ENCODE measurements at places on chromosomes 5 and 9.

GRCh38 chr5:175855041-175855720 lies 16.2 kb upstream of the CPLX2 start:
- DNase-seq = no peak

DNA sequence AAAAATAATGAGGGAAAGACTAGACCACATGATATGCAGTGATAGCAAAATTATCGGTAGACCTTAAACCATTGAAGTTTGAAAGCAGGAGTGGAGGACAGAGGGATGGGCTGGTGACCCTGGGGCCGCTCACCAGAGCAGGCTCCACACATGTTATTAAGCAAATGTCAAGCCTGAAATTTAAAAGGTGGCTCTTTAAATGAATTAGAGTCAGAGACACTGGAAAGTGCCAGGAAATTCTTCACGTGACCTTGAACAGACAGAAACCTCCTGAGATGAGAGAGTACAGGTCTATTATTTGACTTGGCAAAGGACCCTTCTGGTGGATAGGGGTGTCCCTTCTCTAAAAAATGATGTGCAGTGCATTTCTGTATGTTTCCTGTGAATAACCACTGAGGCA lies 111.0 kb upstream of the CPEB4 start:
- no peak for DNase-seq

DNA sequence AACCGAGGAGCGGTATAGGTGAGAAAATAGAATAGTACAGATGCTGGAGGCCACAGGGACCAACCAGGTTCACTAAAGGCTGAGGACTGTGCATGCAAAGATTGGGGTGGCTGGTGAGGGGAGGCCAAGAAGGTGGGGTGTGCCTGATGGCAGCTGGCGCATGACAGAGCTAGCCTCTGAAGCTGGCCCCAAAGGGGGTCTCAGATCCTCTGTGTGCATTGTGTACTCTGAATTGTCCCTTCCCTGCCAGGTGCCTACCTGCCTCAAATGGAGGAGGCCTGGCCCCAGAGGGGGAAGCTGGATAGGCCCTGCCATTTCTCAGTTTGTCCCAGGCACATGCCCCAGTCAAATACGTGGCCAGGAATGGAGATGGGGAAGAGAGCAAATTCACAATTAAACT lies 63.1 kb downstream of the CRB2 start:
- DNase-seq = no peak

DNA sequence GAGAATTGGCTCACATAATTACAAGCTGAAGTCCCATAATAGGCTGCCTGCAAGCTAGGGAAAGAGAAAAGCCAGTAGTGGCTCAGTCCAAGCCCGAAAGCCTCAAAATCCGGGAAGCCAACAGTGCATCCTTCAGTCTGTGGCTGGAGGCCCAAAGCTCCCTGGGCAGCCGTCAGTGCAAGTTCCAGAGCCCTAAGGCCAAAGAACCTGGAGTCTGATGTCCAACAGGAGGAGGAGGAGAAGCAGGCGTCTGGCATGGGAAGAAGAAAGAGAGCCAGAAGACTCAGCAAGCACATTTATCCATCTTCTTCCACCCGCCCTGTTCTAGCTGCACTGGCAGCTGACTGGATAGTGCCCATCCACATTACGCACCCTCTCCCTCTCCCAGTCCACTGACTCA lies 213.4 kb downstream of the GAS1 start:
- peak; percentile 40 for DNase-seq

DNA sequence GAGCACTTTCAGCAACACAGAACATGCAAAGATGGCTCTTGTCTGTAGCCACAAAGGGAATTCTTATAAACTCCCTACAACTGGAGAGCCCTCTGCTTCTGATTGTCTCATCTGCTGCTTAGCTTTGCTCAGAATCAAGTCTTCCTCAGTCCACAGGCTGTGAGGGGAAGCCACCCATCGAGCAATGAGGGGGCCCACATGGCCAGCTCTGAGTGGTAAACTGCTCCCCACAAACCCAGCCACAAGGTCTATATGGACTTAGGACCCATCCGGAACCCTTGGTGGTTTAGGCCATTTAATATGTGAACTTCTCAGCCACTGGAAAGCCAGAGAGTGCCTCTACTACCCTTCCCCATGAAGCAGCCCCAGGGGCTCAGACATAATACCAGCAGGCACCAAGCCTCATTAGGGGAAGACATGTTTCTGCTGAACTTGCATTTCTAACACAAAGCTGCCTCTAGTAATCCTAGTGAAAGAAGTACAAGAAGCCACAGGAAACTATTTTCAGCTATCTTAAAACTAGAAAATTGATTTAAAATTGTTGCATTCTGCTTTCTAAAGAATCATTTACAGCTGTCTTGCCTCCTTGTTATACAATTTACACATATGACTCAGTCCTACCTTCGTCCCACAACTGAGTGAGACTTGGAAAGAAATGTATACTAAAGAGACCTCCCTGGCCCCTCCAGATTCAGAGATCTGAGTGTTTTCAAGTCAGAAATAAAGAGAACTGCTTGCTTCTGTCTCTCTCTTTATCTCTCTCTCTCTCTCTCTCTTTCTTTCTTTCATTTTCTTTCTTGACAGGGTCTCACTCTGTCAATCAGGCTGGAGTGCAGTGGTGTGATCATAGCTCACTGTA lies 90.2 kb downstream of the ESM1 start:
- DNase-seq = no peak

- DNase-seq = peak; percentile 72
Observed at GRCh38 chr9:34513567-34514214, 9.1 kb downstream of the ENHO start.

GRCh38 chr5:76038212-76038611 lies 45.0 kb upstream of the SV2C start:
- DNase-seq = no peak

- DNase-seq = no peak
Observed at GRCh38 chr5:16665601-16666000, 48.8 kb upstream of the RETREG1 start.

- no peak for DNase-seq
Observed at GRCh38 chr9:38198140-38198539, 129.1 kb upstream of the SHB start.

DNA sequence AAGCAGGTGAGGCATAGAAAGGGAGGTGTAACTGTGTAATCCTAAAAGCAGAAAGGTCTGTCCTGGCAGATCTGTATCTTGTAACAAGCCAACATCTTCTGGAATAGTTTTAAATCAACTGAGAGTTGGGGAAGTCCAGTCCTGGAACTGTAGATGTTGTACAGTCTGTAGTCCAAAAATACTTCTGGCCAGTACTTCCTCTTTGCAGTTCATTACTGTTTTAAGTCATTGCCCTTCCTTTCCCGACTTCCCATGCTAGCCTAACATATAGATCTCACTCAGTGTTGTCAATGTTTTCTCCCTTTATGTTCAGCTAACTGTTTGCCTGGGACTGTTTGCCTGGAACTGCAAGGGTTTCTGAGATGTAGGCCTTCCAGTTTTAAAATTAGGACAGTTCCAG lies 168.5 kb upstream of the ISL1 start:
- DNase-seq = no peak

- no peak for DNase-seq
Observed at GRCh38 chr5:60765019-60765709, 65.2 kb upstream of the DEPDC1B start.

- no peak for DNase-seq
Observed at GRCh38 chr5:10556893-10557746, 6.8 kb upstream of the ANKRD33B start.

GRCh38 chr5:6937677-6938076 lies 224.4 kb downstream of the TENT4A start:
- no peak for DNase-seq

DNA sequence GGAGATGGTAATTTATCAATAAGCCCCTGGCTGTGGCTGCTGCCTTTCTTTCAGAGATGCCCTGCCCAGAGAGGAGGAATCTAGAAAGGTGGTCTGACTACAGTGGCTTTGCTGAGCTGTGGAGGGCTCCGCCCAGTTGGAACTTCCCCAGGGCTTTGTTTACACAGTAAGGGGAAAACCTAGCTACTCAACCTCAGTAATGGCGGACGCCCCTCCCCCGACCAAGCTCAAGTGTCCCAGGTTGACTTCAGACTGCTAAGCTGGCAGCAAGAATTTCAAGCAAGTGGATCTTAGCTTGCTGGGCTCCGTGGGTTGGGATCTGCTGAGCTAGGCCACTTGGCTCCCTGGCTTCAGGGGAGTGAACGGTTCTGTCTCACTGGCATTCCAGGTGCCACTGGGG lies 865.4 kb upstream of the ACO1 start:
- no peak for DNase-seq

DNA sequence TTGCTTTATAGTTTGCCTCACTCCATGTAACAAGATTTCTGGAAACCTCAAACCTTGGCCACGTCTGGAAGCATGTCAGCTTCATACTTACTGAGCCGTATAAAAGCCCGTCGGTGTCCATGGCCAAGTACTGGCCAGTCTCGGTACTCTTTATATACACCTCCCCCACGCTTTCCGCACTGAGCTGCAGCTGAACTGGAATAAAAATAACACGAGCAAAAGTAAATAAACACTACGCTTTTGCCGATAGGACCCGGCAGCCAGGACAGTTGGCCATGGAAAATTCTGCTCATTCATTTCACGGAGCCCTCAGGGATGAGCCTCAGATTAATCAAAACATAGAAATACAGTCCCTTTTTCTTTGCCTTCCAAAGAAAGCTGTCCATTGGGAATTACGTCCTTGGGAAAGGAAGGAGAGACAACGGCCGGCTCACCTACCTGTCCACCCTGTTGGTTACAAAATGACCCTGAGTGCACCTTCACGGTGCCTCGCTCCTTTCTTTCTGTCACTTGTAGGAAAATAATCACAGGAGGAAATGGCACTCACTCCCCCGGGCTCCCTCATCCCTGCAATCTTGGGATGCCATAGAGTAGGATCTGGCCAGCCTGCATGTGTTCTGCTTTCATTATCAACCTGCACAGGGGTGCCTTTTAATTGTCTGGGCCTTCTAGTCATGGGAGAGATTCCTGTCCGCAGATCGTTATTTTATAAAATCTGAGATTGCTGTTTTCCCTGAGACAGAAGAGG lies 85.1 kb downstream of the FGF1 start:
- DNase-seq = peak; percentile 88

- DNase-seq = no peak
Observed at GRCh38 chr5:151670083-151670686, 16.5 kb downstream of the SPARC start.

GRCh38 chr9:124708074-124708473 lies 63.0 kb downstream of the NR6A1 start:
- no peak for DNase-seq

- peak; percentile 97 for DNase-seq
Observed at GRCh38 chr9:35905912-35906679, at the start of gene HRCT1. TSS of gene HRCT1 (plus strand) at chr9:35906202. CDS start at chr9:35906288, 86 bp downstream.

DNA sequence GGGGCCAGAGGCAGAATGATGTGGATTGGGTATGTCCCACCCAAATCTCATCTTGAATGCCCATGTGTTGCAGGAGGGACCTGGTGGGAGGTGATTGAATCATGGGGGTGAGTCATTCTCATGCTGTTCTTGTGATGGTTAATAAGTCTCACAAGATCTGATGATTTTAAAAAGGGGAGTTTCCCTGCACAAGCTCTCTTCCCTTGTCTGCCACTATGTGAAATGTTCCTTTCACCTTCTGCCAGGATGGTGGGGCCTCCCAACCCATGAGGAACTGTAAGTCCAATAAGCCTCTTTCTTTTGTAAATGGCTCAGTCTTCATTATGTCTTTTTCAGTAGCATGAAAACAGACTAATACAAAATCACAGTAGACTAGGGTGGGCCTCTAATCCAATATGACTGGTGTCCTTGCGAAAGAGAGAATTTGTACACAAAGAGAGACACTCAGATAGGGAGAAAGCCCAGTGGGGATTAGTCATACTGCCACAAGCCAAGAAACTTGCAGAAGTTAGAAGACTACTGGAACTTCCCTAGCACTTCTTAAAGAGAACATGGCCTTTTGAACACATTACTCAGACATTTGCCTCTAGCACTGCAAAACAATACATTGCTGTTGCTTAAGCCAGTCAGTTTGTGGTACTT lies 68.4 kb downstream of the ANXA1 start:
- DNase-seq = no peak

- no peak for DNase-seq
Observed at GRCh38 chr9:6739218-6739617, 18.6 kb upstream of the KDM4C start.

- DNase-seq = peak; percentile 85
Observed at GRCh38 chr9:107905308-107906020, 415.9 kb upstream of the KLF4 start.

DNA sequence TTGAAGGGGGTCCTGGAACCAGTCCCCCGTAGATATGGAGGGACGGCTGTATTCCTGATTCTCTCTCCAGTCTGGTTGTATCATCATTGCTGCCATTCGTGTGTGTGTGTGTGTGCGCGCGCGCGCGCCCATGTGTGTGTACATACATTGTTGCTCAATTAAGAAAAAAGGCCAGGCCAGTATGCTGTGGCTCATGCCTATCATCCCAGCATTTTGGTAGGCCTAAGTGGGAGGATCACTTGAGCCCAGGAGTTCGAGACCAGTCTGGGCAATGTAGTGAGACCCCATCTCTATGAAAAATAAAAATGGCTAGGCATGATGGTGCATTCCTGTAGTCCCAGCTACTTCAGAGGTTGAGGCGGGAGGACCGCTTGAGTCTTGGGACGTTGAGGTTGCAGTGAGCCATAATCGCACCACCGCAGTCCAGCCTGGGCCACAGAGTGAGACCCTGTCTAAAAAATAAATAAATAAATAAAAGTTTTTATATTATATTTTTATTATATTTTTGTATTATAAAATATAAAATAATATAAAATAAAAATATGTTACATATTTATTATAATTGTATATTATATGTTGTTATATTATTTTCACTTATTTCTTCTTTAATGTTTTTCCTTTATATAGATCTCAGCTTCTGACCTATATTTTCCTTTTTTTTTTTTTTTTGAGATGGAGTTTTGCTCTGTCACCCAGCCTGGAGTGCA lies 53.2 kb downstream of the SPIN1 start:
- DNase-seq = no peak

DNA sequence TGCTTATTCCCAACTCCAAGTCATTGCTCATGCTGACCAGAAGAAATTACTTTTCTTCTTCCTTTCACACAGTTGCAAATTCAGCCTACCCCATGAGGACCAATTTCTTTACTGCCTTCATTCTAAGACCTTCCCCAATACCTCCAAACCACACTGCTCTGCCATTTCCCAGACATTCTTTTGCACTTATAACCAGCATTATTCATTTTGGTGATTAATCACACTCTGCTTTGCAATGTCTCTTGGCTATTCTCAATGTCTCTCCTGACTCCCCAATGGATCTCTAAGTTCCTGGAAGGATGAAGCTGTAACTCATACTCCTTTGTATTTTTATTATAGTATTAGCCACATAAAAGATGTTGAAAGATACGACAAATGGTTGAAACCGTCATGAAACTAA lies 105.7 kb upstream of the RANBP3L start:
- DNase-seq = no peak

GRCh38 chr5:150266871-150267291 lies 22.7 kb downstream of the CAMK2A start:
- DNase-seq = peak; percentile 71

- DNase-seq = no peak
Observed at GRCh38 chr5:72101828-72102227, 5.4 kb upstream of the MAP1B start.

GRCh38 chr5:28903643-28904042 lies 1865.3 kb upstream of the CDH9 start:
- no peak for DNase-seq

- DNase-seq = no peak
Observed at GRCh38 chr5:113804264-113804663, 290.8 kb downstream of the YTHDC2 start.
